ENCODE measurements at places on chromosomes 5 and 9.

- no peak for DNase-seq
These were observed 45.7 kb upstream of the KCNN2 start for GRCh38 chr5:114316167-114316566.

- no peak for DNase-seq
These were observed 78.0 kb downstream of the PTPRD start for GRCh38 chr9:10534850-10535249.

GRCh38 chr5:139694556-139695177 lies 46.5 kb downstream of the CXXC5 start:
- no peak for DNase-seq

DNA sequence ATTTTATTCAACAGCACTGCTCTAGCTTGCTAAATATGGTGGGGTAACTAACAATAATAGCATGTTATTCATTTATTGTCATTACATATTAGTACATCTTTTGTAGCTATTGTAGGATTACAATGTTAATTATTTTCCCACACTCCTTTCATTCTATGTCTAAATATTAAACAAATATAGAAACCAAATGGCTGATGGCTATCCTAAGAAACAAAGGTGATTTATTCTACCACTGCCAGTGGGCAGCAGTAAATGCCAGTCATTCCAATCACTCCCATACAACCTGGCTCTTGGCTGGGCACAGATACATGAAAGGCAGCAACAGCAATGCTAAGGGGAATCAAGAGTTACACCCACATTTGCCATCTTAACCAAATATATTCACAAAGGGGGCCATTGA lies 84.1 kb downstream of the FRMD3 start:
- DNase-seq = no peak

DNA sequence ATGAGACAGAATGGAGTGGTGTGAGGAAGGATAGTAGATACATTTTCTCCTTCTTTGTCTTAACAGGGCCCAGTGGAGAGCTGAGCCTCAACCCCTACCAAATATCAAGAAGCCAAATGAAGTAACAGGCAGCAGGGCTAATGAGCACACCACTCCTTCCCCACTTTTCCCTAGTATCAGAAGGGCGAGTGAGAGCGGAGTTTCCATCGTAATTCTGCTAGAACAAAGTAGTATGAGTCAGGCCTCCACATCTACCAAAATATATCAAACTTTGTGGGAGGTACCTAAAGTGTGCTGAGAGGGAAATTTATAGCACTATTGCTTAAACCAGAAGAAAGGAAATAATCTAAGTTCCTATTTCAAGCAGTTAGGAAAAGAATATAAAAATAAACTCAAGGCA lies 769.0 kb upstream of the RGMB start:
- DNase-seq = no peak

Data from GM04504 (cell line).